WERI-Rb-1 (cell line): ENCODE measurements at places on chromosomes 16 and 17.

- DNase-seq, result no peak
These were observed 460 bp downstream of the KRTAP4-3 start for GRCh38 chr17:41167561-41167960.

GRCh38 chr16:85541619-85541979 lies 71.5 kb upstream of the GSE1 start:
- DNase-seq, result no peak

DNA sequence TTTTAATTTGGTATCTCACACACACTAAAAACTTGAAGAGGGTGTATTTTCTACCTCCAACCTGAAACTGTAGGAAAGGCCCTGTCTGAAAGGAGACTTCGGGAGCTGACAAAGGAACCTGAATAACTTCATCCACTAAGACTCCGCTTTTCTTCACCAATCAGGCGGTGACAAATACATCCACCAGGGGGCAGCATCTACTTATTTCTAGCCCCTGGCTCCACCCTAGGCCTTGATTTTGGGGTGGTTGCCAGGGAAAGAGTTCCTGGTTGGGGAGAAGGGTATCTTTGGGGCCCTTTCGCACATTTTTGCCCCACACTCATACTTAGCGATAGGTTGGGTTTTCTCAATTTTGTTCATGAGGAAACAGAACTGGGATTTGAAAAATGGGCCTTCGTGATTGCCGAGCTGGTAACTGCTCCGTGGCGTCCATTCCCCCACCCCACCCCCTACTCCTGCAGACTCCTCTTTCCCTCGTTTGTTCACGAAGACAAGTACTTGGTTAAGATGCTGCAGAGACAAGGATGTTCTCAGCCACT lies 4.8 kb upstream of the ARL4D start:
- peak; percentile 94 for DNase-seq

- DNase-seq, result peak; percentile 68
These were observed 7.1 kb upstream of the SRCAP start for GRCh38 chr16:30691907-30692306.

DNA sequence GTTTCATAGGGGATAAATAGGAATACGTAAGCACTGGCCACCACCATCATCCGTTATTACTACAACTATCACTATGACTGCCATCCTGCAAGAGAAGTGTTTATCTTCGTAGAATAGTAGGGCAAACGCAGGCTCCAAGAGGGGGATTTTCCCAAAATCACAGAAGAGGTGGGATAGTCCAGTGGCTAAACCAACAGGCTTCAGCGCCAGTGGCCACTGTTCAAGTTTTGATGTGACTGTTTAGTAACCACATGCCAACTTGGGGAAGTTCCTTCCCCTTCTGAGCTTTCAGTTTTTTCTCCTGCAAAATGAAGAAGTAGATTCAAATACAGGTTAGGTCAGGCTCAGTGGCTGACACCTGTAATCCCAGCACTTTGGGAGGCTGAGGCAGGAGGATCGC lies 60.7 kb upstream of the GRIN2A start:
- no peak for DNase-seq

GRCh38 chr17:19398301-19399181 lies 11.6 kb upstream of the MFAP4 start:
- DNase-seq, result no peak

DNA sequence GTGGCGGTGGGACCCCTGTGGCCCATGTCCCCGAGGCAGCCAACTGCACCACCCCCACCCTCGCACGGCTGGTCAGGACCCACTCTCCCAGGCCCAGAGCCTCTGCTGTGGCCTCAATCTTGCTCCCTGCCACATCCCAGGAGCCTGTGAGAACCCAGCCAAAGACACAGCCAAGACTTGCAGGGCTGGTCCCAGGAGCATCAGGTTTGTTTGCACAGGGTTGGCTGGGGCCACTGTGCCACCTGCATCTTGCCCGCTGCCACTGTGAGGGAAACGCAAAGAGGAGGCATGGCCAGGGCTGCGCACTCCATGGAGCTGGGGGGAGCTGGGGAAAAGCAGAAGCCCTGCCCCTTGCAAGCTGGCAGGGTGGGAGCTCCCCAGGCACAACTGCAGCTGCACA lies 92.5 kb downstream of the SSH2 start:
- DNase-seq, result no peak

DNA sequence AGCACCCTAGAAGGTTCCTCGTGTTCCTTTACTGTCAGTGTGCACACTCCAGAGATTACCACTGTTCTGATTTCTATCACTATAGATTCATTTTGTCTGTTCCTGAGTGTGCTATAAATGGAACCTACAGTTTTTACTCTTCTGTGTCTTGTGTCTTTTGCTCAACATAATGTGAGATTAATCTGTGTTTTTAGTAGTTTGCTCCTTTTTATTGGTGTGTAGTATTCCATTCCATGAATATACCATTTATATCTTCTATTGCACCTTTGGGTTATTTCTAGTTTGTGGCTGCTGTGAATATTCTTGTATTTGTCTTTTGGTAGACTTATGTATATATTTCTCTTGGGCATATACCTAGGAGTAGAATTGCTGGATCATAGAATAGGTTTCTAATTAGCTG lies 68.2 kb downstream of the AP2B1 start:
- DNase-seq, result no peak

GRCh38 chr16:27879601-27880247 lies 183.8 kb downstream of the GSG1L start:
- DNase-seq, result peak; percentile 67

- no peak for DNase-seq
These were observed 10.0 kb downstream of the ZNF689 start for GRCh38 chr16:30600215-30600614.
